ENCODE measurements at places on chromosomes 12 and 14.

- DNase-seq = no peak
These were observed 97.0 kb downstream of the CMKLR1 start for GRCh38 chr12:108241986-108242703.

DNA sequence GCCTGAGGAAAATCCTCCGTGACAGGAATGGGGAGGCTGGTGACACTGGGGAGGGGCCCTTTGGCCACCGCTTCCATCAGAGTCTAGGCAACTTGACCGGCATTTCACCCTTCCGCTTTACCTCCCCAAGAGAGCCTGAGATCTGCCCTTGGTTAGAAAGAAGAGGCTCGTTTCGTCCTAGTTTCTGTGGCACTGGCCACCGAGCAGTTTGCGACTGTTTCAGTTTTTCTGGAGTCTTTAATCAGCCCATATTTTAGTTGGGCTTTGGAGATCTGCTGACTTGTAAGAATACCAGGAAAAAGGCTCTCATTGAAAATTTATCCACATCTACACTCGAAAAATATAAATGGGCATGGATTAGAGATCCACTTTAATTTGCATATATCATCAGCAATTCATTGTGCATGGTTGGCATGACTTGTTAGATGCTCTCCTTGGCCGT lies 414 bp upstream of the ANKS1B start:
- DNase-seq = no peak

GRCh38 chr12:3896801-3897351 lies 23.7 kb upstream of the PARP11 start:
- no peak for DNase-seq

GRCh38 chr12:39383114-39383513 lies 59.8 kb downstream of the KIF21A start:
- no peak for DNase-seq
